ENCODE measurements at places on chromosomes 3 and 15.

DNA sequence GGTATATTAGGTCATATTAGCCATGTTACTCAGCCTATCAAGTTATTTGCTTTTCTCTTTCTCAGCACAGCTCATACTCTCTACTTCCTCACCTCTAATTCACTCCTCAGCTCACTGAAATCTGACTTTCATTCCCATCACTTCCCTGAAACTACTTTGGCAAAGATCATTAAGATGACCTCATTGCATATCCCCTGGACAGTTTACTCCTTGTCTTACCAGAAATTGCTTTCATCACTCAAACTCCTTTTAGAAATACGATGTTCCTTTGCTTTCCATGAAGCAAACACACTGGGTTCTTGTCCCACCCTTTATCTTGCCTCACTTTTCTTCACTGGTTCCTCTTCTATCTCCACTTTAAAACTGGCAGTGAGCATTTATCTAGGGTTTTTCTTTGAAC lies 354.4 kb downstream of the TUSC7 start:
- no peak for DNase-seq

DNA sequence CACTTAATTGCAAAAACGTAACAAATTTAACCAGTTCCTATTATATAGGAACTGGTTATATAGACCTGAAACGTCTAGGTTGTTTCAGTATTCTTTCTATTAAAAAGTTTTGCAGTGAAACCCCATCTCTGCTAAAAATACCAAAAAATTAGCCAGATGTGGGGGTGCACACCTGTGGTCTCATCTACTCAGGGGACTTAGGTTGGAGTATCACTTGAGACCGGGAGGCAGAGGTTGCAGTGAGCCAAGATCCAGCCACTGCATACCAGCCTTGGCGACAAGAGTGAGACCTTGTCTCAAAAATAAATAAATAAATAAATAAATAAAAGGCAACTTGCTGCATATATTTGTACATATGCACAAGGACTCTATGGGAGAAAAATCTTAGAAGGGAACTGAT lies 387.0 kb downstream of the TUSC7 start:
- DNase-seq = no peak

DNA sequence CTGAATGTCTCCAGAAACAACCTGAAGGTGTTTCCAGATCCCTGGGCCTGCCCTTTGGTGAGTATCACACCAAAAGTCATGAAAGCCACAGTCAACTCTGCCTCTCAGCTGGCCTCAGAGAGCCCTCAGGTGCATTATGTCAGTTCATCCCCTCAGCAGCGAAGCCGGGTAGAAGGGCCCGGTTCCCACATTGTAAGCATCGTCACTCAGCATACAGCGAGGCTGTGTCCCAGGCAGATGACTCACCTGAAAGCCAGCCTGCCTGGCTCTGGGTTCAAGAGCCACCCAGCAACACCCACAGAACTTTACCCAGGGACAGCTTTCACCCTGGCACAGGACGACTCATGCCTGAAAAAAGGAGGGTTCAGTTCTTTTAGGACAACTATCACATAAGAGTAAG lies 91.6 kb downstream of the LRRK1 start:
- DNase-seq = no peak

DNA sequence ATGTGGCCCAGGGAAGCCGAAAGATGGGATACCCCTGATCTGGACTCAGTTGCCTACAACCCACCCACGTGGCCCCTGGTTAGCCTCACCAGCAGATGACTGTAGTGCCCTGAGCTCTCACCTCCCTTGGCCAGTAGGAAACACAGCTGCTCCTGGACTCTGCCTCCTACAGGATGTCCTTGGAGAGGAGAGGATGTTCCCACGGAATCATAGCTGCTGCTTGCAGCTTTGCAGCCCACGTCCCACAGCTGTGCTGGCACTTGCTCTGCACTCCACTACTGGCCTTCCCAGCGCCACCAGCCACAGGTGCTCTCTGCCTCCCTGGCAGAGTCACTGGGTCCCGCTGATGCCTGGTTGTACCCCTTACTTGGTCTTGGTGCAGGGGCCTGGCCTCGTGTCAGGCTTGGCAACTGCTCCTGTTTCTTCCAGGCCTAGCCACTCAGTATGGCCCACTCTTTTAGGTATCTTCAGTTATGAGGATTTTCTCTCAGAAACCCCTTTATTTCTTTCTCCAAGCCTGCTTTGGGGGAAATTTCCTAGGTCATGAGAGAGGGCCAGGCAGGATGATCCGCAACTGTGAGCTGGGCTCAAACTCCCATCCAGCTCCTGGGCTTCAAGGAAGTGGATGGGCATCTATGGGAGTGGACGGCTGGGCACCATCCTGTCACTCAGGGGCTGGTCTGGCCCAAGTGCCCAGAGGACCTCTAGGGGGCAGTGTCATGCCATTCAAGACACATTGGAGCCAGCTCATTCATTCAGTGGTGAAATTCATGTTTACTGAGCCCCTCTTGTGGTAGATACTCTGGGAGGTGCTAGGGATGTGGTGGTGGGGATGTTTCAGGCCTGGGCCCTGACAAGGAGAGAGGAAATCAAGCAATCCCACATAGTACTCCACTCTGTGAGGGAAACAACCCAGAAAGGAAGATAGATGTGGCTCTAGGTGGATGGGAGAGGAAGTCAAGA lies 16.2 kb upstream of the VILL start:
- DNase-seq = no peak

DNA sequence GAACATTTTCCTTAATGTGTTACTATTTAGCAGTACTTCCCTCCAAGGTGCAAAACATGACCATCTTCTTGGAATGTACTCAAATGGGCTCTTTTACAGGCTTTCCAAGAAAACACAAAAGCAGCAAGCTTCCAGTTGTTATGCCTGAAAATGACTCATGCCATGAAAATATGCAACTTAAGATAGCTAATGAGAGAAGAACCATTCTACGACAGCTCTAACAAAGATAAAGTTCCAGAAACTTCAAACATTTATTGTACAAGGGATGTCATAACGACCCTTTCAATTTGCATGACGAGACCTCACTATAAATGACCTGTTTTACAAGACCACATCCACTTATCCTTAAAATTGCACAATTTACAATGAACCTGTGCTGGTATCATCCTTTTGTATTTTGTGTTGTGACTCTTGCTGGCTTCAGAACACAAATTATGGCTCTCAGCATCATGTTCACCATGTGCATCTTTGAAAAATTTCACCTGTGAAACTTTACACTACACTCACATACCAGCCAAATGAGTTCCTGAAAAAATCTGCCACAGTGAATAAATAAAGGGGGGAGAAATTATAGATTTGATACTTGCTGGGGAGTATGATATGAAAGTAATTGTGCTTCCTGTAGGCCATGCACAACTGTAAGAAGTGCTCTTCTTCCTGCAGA lies 433.7 kb downstream of the MAGI1 start:
- DNase-seq = peak; percentile 67

GRCh38 chr15:54789376-54789775 lies 407.4 kb downstream of the RSL24D1 start:
- no peak for DNase-seq

- peak; percentile 57 for DNase-seq
Observed at GRCh38 chr3:107392549-107393165, 15.4 kb downstream of the CCDC54 start.

DNA sequence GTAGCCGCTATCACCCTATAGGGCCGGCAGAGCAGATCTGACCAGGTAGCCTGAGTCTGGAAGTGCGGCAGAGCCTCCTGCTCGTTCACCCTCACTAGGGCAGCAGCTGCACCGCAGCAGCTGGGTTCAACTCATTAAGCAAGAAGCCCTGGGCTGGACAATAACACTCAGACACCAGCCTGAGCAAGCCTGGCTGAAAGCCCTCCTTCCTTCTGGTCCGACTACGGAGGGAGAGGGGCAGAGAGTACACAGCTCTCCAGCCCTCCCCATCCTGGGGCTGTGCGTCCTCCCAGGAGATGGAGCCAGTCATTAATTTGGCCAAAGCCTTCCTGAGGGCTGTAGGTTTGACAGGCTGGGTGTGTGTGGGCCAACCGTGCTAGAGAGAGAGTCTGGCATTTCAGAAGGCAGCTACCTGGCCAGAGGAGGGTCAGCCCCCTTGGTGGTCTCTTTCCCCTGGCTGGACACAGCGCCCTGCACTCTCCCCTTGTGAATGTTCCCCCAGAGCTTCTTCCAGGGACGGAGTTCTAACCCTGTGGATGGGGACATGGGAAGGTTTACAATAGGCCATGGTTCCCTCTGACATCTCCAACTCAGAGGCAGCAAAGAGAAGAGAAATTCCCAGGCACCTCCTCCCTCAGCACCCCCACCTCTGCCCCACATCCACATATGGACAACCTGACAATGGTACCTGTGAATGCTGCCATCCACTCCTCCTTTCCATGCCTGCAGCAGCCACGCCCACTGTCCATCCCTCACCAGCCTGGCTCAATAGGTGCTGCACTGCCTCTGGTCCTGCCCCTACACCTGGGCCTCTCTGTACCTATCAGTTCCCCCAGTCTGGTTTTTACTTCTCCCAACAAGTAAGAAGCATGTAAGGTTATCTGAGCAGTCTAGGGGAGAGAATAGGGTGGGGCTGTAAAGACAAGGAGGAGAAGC lies 6.5 kb downstream of the CHRNB4 start:
- no peak for DNase-seq

DNA sequence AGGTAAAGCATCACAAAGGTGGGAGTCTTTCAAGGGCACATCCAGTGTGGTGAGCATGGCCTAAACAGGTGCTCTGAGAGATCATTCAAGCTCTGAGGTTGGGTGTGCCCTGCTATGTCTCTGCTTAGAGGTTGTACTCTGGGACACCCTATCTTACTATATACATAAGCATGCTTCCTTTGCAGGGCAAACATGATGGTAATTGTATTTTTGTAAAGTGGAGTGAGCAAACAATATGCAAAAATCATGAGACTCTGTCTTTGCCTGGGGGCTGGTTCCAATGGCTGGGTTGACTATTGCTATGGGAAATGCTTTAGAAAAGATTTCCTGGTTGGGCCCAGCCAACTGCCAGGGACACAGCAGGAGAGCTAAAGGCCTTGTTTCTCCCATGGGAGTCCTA lies 315.1 kb upstream of the TLE3 start:
- no peak for DNase-seq

DNA sequence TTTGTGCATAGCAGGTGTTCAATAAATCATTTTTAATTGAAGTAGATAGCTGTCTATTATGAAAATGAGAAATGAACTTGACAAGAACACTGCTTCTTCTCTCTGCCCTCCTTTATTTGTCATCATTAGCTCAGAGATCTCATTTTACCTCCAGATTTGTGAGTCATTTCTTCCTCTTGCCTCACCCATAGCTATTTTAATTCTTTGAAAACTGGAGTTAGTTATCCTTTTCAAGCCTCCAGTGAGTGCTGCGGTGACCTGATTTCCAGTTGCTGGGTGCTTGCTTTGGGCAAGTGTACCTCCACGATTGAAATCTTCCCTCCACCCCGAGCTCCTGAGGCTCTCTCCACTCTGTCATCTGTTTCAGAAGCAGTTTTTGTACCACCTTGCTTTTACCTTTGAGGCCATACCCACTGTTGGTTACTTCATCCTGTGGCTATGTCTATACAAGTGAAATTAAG lies 114.6 kb downstream of the NFKBIZ start:
- DNase-seq = peak; percentile 21

- DNase-seq = no peak
Observed at GRCh38 chr3:22966349-22966748, 236.8 kb upstream of the UBE2E2 start.

- no peak for DNase-seq
Observed at GRCh38 chr3:140602781-140603180, 75.1 kb upstream of the TRIM42 start.

- no peak for DNase-seq
Observed at GRCh38 chr15:88440021-88440420, 27.2 kb downstream of the MRPL46 start.

DNA sequence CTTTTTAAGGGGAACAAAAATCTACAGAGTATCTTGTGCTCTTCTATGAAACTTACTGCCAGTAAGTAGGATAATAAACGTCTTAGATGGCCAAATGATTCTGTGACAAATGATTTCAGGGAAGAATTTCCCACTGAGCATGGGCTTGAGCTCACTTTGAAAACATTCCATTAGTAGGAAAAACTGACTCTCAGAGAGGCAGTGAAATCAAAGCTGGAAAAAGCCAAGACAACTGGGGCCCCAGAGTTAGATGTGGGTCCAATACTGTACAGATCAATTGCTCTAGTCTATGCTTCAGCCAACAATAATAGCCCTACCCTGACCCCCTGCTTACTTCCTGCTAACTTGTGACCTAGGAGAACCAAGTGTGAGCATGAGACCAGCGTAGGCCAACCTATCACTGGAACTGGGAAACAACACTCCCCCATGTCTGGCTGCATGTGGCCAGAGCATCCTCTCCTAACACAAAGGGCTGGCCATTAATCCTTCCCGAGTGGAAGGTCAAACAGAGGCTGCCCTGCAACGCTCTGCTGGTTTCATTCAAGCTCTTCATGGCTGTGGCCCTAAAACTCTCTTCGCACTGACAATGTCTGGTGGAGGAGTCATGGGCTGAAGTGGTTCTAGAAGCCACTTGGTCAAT lies 68.8 kb downstream of the FOXB1 start:
- no peak for DNase-seq

DNA sequence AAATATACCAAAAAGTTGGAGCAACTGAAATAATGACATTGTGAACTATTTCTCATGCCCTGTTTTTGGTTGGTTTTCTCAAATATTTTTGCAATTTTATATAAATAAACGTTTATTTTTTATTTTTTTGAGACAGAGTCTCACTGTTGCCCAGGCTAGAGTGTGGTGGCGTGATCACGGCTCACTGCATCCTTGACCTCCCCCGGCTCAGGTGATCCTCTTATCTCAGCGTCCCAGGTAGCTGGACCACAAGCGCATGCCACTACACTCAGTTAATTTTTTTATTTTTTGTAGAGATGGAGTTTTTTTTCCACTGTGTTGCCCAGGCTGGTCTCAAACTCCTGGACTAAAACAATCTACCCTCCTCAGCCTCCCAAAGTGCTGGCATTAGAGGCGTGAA lies 45.6 kb downstream of the YEATS2 start:
- no peak for DNase-seq

GRCh38 chr3:71172951-71173350 lies 410.6 kb downstream of the FOXP1 start:
- DNase-seq = no peak

GRCh38 chr3:45786801-45787495 lies 9.4 kb downstream of the SLC6A20 start:
- no peak for DNase-seq

GRCh38 chr3:73966733-73967132 lies 342.0 kb upstream of the PDZRN3 start:
- DNase-seq = no peak

- no peak for DNase-seq
Observed at GRCh38 chr3:169131690-169132464, 531.6 kb downstream of the MECOM start.

DNA sequence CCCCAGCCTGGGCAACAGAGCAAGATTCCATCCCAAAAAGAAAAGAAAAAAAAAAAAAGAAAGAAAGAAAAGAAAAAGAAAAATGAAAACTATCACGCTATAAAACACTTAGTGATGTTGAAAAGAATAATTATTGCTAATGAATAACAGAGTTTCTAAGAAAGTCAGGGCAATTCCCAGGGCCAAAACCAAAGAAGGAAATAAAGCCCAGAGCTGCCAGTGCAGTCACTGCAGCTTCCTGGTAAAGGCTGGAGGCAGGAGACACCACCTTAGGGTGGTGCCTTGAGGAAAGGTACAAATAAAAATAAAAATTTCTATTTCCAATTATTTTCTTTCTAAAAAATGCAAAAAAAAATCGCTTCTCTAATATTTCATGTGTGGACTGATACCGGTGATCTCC lies 19.7 kb upstream of the UACA start:
- no peak for DNase-seq

All from BJ (cell line).